ENCODE measurements at places on chromosomes 3 and 15.

- DNase-seq: no peak
Observed at GRCh38 chr3:182723596-182723995, 69.7 kb upstream of the ATP11B start.

DNA sequence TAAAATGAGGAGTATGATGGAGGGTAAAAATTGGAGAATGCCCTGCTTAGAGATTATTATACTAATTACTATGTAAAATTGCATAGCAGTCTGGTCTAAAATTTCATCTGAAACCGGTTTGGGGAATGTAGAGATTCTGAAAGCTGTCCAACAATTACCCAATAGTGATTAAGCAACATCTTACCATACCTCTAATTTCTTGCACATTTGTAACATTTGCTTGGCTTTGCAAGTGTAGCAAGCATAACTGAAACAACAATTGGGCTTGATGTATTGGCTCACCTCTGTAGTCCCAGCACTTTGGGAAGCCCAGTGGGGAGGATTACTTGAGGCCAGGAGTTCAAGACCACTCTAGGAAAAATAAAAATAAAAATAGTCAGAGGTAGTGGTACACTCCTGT is 17.4 kb downstream of the AADACL2 start:
- DNase-seq: no peak

DNA sequence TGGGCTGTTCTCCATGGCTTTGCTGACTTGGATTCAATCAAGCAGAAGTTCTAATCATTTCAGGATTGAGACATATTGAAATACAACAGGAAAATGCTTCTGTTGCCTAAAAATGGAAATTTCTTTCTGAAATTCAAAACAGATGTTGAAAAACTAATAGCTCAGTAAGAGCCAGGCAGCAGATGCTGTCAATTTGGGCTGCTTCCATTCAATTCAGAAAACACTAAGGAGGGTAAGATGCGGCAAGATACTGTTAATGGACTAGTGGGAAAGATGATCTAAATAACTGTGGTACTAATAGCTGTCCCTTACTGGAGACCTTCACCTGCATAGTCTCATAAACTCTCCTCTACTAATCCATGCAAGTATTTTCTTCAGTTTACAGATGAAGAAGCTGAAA is 53.5 kb downstream of the DGKG start:
- no peak for DNase-seq

DNA sequence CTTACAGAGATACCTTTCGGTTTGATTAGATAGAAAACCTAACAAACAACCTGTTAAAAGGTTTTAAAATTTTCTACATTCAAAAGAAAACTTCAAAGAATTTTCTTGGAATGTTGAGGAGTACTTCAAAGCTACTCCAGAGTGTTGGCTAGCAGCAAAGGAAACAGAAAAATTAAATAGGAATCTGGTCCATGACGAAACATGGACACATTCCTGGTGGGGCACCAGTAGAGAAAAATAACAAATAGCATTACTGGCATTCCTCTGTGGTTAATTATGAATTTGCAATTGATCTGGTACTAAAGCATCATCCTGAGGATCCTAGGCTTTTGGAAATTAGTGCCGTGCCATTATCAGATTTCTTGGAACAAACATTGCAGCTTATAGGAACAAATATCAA is 59.5 kb upstream of the DPPA4 start:
- no peak for DNase-seq

- DNase-seq: no peak
Observed at GRCh38 chr15:42371096-42371495, 11.8 kb downstream of the CAPN3 start.

DNA sequence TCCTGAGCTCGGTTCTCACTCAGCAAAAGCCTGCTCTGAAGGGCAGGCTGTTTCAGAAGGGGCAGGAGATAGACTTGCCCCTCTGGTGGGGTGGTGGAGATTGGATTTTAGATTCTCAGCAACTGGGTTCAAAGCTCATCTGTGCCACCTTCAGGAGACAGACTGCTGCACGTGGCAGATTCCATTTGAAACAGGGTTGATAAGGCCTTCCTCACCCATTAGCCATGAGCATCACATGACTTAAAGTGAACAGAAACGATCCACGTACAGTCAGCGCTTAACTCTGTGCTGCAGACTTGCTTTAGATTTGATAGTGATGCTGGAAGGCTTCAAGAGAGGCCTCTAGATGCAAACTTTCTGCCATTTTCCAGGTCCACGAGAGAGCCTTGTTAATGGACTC is 35.0 kb upstream of the MGLL start:
- peak; percentile 10 for DNase-seq

DNA sequence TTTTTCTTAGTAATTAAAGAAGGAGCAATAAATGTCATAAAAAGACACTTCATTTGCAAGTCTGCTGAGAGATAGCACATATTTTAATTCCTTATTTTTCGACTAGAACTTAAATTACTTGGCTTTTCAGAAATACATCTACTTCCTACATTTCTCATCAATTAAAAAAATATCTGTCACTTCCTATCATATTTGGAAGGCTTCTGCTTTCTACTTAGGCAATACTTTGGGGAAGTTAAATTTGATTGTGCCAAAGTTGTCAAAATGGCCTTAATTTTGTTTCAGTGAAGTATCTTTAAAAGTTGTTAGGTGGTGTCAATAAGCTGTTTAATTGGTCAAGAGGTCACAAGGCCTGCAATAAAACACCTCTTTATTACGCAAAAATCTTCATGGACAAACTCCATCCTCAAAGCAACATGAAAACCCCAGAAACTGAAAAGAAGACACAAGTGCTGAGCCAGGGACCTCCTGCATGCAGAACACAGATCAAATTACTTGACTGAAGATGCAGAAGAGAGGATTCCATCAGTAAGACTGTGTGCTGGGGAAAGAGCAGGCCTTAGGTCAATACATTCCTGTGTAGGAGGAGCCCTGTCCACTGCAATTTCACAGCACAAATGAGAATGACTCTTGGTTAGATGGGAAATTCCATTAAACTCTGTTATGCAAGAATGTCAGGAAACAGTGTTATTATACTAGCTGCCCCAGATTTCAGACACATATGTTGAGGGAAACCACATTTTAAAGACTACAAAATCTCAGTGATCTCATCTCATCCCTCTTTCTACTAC is 48.0 kb upstream of the FSTL1 start:
- DNase-seq: no peak

DNA sequence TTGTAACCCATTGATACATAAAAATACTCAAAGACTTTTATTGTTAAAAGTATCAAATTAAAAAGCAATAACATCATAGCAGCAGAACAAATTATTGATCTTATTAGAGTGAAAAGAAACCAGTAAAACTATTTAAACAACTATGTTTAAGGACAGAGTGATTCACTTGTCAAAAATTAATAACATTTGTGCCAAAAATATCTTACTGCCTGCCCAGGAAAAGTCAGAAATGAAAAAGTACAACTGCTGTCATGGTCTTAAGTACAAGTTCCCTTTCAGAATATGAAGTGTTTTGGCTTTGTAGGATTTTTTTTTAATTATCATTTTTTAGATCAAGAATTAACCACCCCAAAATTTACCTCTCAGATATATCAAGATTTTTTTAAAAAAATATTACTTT is 3.4 kb downstream of the IFT57 start:
- DNase-seq: no peak

DNA sequence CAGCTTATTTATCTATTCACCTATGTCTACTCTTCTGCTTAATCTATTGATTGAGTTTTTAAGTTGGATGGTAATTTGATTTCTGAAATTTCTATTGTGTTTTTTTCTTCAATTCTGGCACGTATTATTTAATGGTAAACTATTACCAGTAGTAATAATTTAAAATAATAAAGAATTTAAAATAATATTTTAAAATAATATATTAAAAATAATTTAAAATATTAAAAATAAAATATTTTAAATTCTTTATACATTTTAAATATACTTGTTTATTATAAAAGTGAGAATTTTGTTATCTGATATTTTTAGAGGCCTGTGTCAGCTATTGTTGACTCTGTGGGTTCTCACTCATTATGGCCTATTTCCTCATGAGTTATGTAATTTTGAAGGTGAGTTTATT is 100.7 kb upstream of the SPATA16 start:
- DNase-seq: no peak

DNA sequence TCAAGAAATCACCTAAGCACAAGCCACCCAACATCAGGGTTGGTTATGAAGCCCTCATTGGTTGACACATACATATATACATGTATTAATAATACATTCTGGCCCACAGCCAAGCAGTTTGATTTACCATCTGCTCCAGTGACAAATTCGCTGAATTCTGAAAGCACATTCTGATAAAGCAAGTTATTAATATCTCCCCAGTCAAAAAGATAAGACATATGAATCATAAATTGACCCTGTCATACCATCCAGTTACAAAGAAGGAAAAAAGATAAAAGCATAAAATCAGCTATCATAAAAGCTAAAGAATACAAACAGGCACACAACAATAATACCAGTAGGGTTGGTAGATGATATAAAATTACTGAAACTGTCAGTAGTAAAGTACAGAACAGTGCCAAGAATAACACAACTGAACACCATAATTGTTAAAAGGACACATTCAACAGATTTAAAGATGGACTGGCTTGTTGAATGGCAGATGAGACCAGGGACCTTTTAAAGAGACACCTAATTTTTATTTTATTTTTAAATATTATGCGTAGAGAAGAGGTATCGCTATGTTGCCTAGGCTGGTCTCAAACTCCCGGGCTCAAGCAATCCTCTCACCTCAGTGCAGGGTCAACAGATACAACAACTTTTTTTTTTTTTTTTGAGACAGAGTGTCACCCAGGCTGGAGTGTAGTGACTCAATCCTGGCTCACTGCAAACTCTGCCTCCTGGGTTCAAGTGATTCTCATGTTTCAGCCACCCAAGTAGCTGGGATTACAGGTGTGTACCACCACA is 7.7 kb downstream of the SNX4 start:
- no peak for DNase-seq

GRCh38 chr15:77623755-77624524 is 8.8 kb downstream of the LINGO1 start:
- DNase-seq: no peak

- DNase-seq: no peak
Observed at GRCh38 chr3:126113733-126114442, 30.0 kb upstream of the SLC41A3 start.

GRCh38 chr3:143536817-143537535 is 311.3 kb downstream of the SLC9A9 start:
- no peak for DNase-seq

- no peak for DNase-seq
Observed at GRCh38 chr3:123627673-123628670, 43.1 kb upstream of the HACD2 start.

DNA sequence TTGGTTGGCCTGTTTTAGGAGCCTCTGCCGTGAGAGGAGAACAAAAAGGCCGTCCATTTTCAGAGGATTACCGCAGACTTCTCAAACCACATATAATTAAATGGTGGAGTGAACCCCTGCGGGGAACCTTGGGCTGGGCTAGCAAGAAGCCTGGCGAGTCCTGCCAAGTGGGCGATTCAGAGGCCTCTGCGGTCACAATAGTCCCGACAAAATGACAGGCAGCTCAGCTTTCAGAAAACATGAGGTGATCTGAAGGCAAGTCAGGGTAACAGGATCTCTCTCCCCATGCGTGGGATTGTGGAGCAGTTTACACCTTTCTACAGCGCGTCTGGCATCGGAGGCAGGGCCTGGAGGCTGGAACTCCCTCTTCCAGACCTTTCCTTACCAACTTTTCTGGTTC is 134.8 kb downstream of the ASB7 start:
- DNase-seq: no peak

DNA sequence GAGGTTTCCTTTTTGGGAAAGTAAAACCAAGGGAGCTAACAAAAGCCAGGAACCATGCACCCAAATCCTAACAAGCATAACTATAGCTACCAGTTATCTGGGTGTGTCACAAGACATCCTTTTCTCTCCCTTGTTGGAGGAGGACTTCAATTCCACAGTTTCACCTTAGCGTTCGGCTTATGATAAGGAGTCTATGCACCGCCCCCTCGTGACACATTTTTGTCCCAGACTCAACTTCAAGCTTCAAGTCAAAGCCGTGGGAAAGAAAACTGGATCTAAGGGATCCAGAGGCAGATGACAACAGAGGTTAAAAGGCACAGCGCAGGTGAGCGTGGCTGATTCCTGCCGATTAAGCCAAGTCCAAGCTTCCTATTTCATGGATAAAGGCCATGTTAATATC is 13.9 kb upstream of the FXR1 start:
- DNase-seq: no peak

DNA sequence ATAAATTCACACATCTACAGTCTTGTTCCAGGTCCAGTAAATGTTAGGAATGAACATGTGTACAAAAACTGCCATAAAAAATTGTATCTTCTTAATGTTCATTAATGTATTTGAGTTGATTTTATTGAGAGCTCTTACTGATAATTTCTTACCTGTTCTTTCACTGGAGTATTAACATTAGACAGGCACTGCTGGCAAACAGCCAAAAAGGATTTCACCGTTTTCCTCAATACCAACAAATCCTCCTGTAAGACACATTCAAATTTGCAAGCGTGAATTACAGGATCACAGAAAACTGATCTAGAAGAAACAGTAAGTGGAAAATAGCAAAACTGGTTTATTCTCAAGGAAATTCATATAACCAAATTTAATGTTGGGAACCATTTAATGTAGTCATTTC is 127.4 kb downstream of the PCCB start:
- no peak for DNase-seq

DNA sequence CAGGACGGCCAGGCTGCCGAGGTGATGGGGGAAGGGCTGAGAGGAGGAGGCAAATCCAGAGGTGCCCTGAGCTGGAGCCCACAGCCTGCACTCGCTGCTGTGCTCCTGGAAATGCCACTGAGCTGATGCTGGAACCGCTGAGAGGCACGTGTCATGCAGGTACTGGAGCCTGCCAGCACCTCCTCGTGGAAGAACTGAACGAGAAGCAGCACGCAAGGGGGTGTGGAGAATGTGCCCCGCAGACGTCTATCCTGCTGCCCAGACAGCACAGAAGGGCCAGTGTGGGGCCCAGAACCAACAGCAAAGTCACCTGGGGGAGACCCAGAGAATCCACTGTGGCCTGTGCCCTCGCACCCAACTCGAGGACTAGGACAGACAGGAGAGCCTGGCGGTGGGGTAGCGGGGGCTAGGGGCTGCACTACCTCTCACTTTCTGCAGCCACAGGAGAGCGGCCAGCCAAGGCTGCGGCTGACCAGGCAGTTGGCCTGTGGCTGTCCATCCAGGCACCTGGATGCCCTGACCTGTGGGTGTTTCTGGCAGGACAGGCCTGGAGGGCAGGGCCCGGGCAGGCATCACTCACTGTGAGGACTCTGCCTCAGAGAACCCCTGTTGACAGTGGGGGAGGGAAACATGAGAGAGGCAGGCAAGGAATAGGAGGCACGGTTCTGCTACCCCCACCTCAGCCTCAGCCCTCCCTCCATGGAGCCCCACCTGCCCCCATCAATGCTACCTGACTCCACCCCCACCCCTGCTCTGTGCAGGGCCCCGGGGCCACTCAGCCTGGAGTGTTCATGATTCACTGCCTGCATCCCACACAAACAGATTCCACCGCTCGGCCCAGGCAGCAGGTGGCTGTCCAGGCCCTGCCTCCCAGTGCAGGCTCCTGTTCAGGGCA is 213.1 kb downstream of the TBC1D2B start:
- no peak for DNase-seq

GRCh38 chr3:27752926-27753325 is 30.8 kb upstream of the EOMES start:
- DNase-seq: no peak

GRCh38 chr3:81997390-81997789 is 235.9 kb upstream of the GBE1 start:
- no peak for DNase-seq
